NCI-H1694 (cell line): ENCODE measurements at places on chromosomes 6 and 20.
A peak's percentile ranks its signal among the peaks of the same experiment; 100 is the strongest.

GRCh38 chr6:25186919-25187318, 92.3 kb upstream of the CARMIL1 start:
- DNase-seq = no peak

DNA sequence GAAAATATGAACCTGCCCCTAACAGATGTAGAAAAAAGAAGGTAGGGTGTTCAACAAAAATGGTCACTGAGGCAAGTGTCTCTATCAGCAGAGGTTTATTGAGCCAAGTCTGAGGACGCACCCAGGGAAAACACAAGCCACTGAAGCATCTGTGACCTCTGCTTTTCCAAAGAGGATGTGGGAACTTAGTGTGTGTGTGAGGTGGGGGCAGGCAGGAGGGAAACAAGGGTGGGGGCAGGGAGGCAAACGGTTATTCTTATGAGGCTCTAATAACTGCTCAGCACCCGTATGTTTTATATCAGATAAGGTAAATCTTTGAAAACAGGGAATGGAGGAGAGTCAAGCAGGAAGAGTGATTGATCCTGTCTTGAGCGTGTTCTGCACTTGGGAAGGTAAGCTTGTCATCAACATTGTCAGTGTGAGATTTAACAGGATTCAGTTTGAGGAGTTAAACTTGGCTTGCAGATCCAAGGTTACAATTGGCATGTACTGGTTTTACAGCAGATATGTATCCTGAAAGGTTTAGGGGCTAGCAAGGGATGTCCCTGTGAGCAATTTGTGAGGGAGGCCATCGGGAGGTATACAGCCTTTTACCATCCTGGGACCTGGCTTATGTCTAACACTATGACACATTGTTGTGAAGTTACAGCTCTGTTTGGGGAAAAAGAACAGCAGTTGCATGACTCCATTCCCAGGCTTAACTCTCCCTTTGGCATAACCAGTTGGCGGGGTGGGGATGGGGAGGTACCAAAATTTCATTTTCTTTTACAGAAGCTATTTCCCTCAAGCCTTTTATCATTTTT, 33.7 kb downstream of the NINL start:
- no peak for DNase-seq

GRCh38 chr6:100880149-100880852, 828 bp downstream of the ASCC3 start:
- DNase-seq = no peak

DNA sequence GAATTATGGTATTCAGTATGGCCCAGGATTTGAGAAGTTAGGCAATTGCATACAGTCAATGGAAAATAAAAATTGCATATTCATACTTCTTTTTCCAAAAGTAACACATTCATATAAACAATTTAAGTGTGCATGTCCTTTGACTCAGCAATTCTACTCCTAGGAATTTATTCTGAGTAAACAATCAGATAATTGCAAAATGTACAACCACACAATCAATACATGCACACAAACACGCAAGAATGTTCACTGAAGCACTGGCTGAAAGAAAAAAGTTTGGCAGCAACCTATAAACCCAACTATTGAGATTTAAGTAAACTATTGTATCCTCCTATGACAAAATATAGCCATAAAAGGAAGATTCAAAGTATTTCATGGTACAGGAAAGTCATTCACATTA, 1.6 kb downstream of the CYP39A1 start:
- DNase-seq = no peak

DNA sequence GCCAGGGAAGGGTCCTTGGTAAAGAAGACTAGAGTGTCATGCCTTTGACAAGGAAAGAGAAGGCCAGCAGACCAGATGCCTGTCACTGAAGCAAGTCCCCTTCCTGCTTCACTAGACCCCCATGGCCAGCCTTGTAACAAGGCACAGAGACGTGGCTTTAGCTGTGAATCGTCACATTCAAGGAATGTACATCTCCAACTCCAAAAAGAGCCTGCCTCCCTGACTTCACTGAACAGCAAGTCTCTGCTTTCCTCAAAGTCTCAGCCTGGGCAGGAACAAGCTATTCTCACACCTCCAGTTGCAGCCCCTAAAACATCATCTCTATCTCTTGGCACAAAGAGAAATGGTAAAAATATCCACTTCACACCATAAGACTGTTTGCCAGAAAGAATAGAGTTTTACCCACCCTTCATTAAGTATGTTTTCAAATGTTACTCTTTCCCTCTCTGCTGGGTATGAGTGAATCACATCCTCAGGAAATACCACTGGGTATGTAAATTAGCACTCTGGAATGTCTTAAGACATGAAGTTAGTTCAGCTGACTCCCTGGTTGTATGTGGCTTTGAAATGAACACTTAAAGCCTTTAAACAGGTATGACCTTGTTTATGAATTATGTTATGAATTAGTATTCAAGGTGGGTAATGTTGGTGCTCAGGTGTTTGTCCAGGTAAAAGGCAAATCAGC, 46.4 kb upstream of the NT5E start:
- no peak for DNase-seq

DNA sequence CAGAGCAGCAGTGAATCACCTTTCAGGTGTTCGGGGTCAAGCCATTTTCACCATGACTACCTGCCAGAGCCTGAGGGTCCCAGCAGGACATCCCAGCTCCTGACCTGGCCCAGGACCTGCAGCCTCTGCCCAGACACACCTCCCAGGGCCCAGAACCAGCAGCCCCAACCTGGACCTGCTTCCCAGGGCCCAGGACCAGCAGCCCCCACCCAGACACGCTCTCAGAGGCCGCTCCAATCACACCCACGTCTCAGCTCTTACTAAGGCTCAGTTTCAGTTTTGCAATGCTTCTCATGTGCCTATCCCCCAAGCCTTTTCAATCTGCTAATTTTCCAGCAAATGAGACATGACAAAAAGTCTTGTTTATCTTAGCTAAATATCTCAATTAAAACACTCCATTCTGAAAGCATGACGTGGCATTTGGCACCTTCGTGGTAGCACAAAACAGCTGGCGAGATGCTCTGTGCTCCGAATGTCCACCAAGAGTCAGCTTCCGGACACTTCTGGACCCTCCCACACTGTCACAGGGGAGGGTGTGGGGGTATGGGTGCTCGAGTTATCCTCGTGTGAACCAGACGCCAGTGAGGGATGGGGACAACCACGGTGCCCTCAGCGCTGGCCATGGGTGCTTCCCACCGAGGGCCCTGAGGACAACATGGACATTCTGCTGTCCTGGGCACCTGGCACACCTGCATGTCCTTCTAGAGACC, 253.2 kb downstream of the DLL1 start:
- no peak for DNase-seq

DNA sequence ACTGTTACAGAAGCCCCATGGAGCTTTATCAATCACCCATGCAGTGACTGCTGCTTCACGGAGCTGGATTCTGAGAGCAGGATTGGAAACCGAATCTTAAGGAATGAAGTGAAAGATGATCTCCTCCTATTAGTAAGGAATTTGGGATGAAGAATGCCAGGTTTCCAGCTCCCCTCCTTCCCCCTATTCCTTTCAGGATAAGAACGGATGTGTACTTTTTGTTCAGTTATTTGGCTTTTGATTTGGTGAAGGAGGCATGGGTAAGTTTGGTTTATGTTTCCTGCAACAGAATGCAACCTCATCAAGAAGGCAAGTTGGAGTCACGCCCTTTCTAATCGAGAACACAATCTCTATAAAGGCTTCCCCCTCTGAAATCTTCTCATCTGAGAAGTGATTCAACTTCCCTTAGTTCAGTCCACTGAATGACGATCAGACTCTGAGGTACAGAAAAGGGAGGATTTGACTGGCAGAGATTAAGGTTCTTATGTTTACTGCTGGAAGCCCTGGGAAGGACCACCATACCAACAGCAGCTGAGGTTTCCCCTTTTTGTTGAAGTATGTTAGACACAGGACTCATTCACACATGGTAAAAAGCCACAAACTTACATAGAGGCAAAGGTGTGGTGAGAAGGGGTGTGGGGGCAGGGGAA, 5.5 kb downstream of the ELMO2 start:
- no peak for DNase-seq

GRCh38 chr6:46510651-46511050, 19.4 kb upstream of the RCAN2 start:
- no peak for DNase-seq

- DNase-seq = no peak
Measured at GRCh38 chr20:60782959-60783625, 469.0 kb upstream of the CDH4 start.

- DNase-seq = peak; percentile 62
Measured at GRCh38 chr6:156776470-156776839, 723 bp upstream of the ARID1B start.

- DNase-seq = no peak
Measured at GRCh38 chr6:56220078-56220477, 27.3 kb downstream of the COL21A1 start.

GRCh38 chr20:23415959-23416583, 5.2 kb downstream of the NAPB start:
- DNase-seq = no peak

DNA sequence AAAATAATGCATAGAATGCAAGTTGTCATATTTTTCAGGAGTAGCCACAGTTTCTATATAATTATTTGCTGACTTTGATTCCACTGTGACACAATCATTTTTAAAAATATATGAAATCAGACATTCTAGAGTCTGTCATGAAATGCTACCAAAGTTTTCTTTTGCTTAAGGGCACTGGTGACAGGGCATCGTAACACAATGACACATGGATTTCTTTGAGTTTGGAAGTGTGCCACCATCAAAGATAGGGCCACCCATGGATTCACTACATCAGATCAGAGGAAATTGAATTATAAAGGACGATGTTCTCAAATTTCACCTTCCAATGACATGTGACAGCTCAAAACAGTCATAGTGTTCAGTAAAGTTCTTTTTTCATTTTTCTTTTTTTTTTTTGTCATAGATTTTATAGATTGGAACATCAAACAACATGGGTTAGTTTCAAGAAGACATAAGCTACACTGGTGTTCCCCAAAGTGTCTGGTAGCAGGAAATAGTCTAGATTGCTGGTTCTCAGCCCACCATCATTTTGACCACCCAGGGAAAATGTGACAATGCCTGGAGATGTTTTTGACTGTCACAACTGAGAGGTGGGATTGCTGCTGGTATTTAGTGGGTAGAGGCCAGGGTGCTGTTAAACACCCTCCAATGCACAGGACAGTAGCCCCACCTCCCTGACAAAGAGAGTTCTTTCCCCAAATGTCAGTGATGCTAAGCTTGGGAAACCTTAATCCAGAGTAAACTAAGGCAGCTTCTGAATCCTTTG, 123.8 kb upstream of the DOK5 start:
- no peak for DNase-seq

DNA sequence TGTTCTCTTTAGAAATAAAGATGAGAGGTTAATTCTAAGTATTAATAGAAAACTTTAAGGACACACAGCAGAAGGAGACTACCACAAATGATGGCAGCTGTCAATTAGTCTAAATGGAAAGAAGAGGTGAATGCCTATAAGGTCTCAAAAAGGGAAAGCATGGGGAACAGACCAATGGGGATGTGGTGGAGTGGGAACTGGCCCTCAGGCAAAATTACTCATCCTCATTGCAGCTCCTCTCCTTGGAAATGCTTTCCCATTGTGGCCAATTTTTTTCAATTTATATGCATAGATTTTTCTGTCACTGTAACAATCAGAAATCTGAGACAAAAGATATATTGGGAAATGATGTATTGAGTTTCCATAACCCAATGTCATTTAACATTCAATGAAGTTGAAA, 222.9 kb upstream of the DEFB112 start:
- no peak for DNase-seq

- no peak for DNase-seq
Measured at GRCh38 chr6:37847704-37848103, 28.2 kb downstream of the ZFAND3 start.

GRCh38 chr6:91137286-91137685, 550.4 kb upstream of the MAP3K7 start:
- no peak for DNase-seq

DNA sequence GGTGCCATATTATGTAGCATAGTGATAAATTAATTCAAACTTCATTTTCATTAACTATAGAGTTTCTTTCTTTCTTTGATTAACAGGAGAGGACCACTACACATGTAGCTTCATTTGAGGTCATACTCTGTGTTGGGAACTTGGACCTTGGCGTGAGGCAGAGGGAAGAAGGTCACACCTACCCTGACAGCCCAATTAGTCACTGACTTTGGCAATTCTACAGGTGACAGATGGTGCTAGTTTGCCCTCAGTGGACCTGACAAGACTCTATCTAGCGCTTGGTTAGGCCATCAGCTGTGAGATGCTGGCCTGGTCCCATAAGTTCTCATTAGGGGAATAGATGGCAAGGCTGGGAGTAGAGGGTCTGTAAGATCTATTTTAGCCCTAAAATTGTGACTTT, 14.2 kb downstream of the SLX4IP start:
- DNase-seq = no peak

- no peak for DNase-seq
Measured at GRCh38 chr20:6122873-6123648, at the start of gene FERMT1. TSS of gene FERMT1 (minus strand) at chr20:6123030. CDS start at chr20:6119554, 3,476 bp downstream.

DNA sequence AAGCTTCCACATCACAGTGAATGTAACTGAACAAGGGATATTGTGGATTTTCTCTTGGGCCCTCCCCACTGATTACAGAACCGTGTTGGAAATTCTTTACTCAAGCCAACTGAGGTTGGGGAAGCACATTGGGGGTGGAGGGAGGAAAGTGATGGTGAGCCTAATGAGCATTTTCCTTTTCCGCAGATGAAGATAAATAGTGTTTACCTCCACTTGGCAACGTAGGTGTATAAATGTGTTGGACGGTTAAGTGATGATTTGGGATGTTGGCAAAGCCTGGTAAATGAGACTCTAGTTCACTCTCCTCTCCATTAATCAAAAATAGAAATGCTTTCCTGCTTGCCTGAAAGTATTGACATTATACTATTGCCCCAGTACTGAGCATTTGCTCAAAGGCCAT, 27.1 kb upstream of the NRN1 start:
- no peak for DNase-seq

DNA sequence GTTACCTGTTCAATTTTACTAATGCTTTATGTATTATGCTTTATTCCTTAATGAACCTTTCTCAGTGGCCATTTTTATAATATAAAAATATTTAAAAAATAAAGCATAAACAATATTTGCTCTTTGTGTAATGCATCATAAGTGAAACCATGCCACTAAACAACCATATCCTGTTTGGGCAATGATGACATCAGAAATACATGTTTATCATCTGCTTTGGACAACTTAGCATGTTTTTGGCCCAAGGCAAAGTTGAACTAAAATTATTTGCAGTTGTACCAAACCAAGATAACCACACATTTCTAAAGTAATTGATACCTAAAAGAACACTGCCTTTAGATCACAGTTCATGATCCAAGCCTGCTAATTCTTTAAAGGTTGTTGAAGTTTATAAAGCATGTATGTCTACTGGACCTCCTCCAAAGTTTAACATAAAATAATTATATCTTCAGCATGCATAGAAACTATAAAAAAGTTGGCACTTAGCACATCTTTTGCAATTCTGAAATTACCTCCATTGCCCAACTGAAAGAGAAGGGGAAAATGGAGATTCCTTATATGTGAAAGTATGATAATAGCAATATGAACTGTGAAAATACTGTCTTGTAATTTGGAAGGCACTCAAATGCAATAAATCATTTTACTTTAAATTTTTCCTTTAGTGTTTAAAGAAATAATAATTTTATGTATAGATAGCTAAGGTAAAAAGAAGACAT, 325.6 kb upstream of the RUNX2 start:
- DNase-seq = no peak
